ENCODE measurements at places on chromosomes 13 and 19.

GRCh38 chr13:26929971-26930730, 169.6 kb upstream of the GPR12 start:
- peak; percentile 37 for DNase-seq

GRCh38 chr13:28564030-28564429, 69.1 kb upstream of the FLT1 start:
- DNase-seq = no peak

GRCh38 chr19:4588291-4588761, 28.8 kb upstream of the SEMA6B start:
- DNase-seq = no peak

GRCh38 chr13:50493683-50494082, 349.8 kb downstream of the DLEU7 start:
- DNase-seq = no peak

GRCh38 chr13:43805071-43805468, 18.3 kb upstream of the ENOX1 start:
- DNase-seq = no peak

All from HFF-Myc (cell line).